Karpas-422 (cell line): ENCODE measurements at places on chromosomes 12 and 14. TPM values are rescaled to one million over a fixed set of nuclear protein-coding genes. Genes with fewer than 3 reads are reported as not detected.
A peak's percentile ranks its signal among the peaks of the same experiment; 100 is the strongest.

Gene GPATCH2L
- total RNA-seq = 71.8 TPM in 2 replicates

DNA sequence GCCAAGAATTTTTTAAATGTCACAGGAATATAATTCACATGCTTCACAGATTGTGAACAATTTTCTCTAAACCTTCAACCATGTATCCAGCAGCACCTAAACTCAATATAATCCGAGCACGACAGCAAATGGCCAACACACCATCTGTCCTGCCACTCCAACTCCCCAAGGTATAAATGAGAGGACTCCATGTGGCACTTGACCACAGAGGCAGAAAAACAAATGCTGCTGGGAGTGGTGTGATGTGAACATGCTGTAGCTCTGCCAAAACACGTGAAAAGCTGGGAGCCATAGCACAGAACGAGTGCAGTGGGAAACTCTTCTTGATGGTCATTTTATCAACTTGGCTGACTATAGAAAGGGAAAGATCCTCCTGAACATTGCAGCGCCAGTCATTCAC lies 70.9 kb downstream of the LLPH start:
- no peak overlapping the region for H3K4me3 ChIP-seq
- H3K27ac ChIP-seq = no peak overlapping the region
- no peak for DNase-seq
- no peaks in the 10 kb centered on the region for H3K36me3 ChIP-seq
- H3K27me3 ChIP-seq = no peaks in the 10 kb centered on the region
- no peaks in the 10 kb centered on the region for H3K4me1 ChIP-seq

- H3K27ac ChIP-seq = no peak overlapping the region
- no peaks in the 10 kb centered on the region for H3K27me3 ChIP-seq
- H3K36me3 ChIP-seq = no peaks in the 10 kb centered on the region
- H3K4me3 ChIP-seq = no peak overlapping the region
- H3K4me1 ChIP-seq = no peaks in the 10 kb centered on the region
Measured at GRCh38 chr12:65263777-65264176, 14.7 kb upstream of the MSRB3 start.

GRCh38 chr14:54794796-54795195 lies 107.8 kb downstream of the GCH1 start:
- H3K36me3 ChIP-seq = peaks cover 56% of the 10 kb centered on the region
- H3K27ac ChIP-seq = peak overlapping the region; percentile 60
- H3K27me3 ChIP-seq = no peaks in the 10 kb centered on the region
- peaks cover 66% of the 10 kb centered on the region for H3K4me1 ChIP-seq
- DNase-seq = no peak

DNA sequence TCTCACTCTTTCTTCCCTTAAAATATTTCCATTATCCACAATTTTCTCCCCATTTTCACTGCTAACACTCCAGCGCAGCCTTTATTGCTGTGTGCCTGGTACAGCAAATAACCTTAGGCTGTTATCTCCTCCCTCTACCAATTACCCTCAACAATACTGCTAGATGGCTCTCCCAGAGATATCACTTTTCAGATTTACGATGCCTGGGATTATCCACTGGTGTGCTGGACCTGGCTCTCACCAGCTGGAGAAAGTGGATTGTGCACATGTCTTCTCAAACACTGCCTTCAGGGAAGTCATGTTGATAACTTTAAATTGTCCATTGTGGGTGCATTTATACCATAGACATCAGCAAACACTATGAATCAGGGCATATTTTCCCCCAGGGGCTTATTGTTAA lies 101.9 kb upstream of the ADAMTS20 start:
- H3K4me3 ChIP-seq = no peak overlapping the region
- H3K27me3 ChIP-seq = 0 out of 2 replicates have a peak, but pooled peaks cover 4% of the 10 kb centered on the region
- H3K27ac ChIP-seq = no peak overlapping the region
- no peaks in the 10 kb centered on the region for H3K36me3 ChIP-seq

GRCh38 chr12:93825931-93826555 lies 148.9 kb downstream of the CRADD start:
- no peak overlapping the region for H3K4me3 ChIP-seq
- no peak for DNase-seq
- H3K4me1 ChIP-seq = peaks cover 50% of the 10 kb centered on the region

Gene MORN3
- total RNA-seq = 0.25 and 1.6 TPM in 2 replicates

Gene MYF5
- total RNA-seq = not detected in 2 replicates

Gene SERPINA10
- not detected in 2 replicates for total RNA-seq

DNA sequence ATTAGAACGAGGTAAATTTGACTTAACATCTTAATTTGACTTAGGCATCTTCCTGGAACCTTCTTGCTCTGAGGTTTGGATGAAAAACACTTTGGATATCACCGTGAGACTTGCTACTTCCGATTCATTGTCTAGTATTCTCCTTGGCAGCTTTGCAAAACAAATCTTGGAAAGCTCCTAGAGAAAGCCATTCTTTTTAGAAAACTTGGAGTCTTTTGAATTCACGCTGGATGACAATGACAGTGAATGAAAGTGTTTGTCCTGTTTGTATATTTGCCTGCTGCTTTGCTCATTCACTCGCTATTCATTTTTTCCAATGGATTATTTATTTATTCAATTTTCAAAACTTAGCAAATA lies 222.1 kb upstream of the HMGA2 start:
- H3K4me3 ChIP-seq = no peak overlapping the region
- no peaks in the 10 kb centered on the region for H3K4me1 ChIP-seq
- H3K27me3 ChIP-seq = no peaks in the 10 kb centered on the region
- no peaks in the 10 kb centered on the region for H3K36me3 ChIP-seq
- no peak overlapping the region for H3K27ac ChIP-seq
- DNase-seq = no peak

Gene C1S
- total RNA-seq = 4.7 TPM in 1 of 2 replicates, not detected in the other

GRCh38 chr14:24052656-24053547 lies 1.1 kb downstream of the CARMIL3 start:
- peaks cover 46% of the 10 kb centered on the region for H3K4me1 ChIP-seq
- DNase-seq = no peak
- H3K36me3 ChIP-seq = peaks cover 10% of the 10 kb centered on the region; the same call in 1 of the 2 replicates
- no peaks in the 10 kb centered on the region for H3K27me3 ChIP-seq
- H3K27ac ChIP-seq = no peak overlapping the region
- H3K4me3 ChIP-seq = peak overlapping the region; percentile 79

Gene CLEC4A
- 1.4 TPM in 1 of 2 replicates, not detected in the other for total RNA-seq

GRCh38 chr12:4388662-4389061 lies 9.2 kb upstream of the FGF23 start:
- H3K27me3 ChIP-seq = no peaks in the 10 kb centered on the region
- H3K4me1 ChIP-seq = no peaks in the 10 kb centered on the region
- H3K4me3 ChIP-seq = no peak overlapping the region
- no peak overlapping the region for H3K27ac ChIP-seq

DNA sequence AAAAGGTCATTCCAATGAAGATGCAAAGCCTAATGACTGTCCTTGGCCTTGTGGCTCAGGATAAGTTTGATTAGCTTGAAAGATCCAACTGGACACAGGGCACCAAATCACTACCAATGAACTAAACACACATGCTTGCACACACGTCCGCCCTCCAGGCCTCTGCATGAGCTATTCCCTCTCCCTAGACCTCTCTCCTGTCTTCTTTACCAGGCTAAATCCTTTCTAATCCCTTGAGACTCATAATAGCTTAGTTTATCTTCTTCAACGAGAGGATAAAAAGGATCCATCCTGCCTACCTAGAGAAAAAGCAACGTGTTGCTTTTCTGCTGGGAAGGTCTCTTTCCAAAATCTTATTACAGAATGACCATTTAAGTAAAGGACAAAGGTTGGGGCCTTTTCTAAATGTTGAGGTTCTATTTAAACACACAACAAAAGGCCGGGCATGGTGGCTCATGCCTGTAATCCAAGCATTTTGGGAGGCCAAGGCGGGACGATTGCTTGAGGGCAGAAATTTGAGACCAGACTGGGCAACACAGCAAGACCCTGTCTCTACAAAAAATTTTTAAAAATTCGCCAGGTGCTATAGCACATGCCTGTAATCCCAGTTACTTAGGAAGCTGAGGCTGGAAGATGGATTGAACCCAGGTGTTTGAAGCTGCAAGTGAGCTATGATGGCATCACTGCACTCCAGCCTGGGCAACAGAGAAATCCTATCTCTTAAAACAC lies 22.4 kb downstream of the PXN start:
- no peak for DNase-seq
- no peaks in the 10 kb centered on the region for H3K4me1 ChIP-seq

Gene HSP90AA1
- total RNA-seq = 354 and 505 TPM in 2 replicates

- H3K27ac ChIP-seq = no peak overlapping the region
- H3K4me1 ChIP-seq = peaks cover 7% of the 10 kb centered on the region
- H3K4me3 ChIP-seq = no peak overlapping the region
Measured at GRCh38 chr12:80702889-80703805, 4.3 kb upstream of the MYF6 start.

- H3K27me3 ChIP-seq = no peaks in the 10 kb centered on the region; the same call in 1 of the 2 replicates
- peaks cover 4% of the 10 kb centered on the region; the same call in 1 of the 2 replicates for H3K36me3 ChIP-seq
- no peak for DNase-seq
- no peak overlapping the region for H3K27ac ChIP-seq
Measured at GRCh38 chr12:124648710-124649384, 81.4 kb upstream of the NCOR2 start.

DNA sequence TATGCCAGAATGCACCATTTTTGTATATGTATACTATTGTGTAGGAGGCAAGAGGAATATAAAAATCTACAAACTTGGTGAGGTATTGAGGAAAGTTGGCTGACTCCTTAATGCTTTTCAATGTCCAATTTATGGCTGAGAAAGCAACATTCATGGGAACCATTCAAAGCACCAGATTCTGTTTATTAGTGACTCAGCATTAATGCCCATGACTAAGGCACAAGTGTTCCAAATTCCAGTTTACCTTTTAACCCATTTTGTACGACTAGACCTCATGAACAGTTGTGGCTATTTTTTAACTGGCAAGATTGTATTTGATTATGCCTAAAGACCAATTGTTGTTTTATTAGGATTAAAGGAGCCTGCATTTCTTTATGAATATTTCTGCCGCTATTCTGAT lies 375.4 kb upstream of the ATP2B1 start:
- no peak overlapping the region for H3K4me3 ChIP-seq
- H3K36me3 ChIP-seq = no peaks in the 10 kb centered on the region
- DNase-seq = no peak
- H3K27me3 ChIP-seq = no peaks in the 10 kb centered on the region
- H3K27ac ChIP-seq = no peak overlapping the region

GRCh38 chr14:74514471-74514941 lies 20.9 kb downstream of the ISCA2 start:
- DNase-seq = no peak
- no peak overlapping the region for H3K27ac ChIP-seq
- no peak overlapping the region for H3K4me3 ChIP-seq
- H3K4me1 ChIP-seq = no peaks in the 10 kb centered on the region

GRCh38 chr12:110704750-110705149 lies 15.8 kb upstream of the HVCN1 start:
- no peak overlapping the region for H3K27ac ChIP-seq
- H3K36me3 ChIP-seq = no peaks in the 10 kb centered on the region
- DNase-seq = peak; percentile 55
- H3K4me1 ChIP-seq = 0 out of 2 replicates have a peak, but pooled peaks cover 6% of the 10 kb centered on the region
- H3K27me3 ChIP-seq = no peaks in the 10 kb centered on the region

Gene SART3
- 89.4 and 108 TPM in 2 replicates for total RNA-seq

GRCh38 chr12:88052686-88053085 lies 23.5 kb upstream of the C12orf50 start:
- peaks cover 41% of the 10 kb centered on the region for H3K36me3 ChIP-seq
- no peak overlapping the region for H3K4me3 ChIP-seq
- no peaks in the 10 kb centered on the region for H3K4me1 ChIP-seq
- no peaks in the 10 kb centered on the region for H3K27me3 ChIP-seq
- DNase-seq = peak; percentile 76
- H3K27ac ChIP-seq = no peak overlapping the region

DNA sequence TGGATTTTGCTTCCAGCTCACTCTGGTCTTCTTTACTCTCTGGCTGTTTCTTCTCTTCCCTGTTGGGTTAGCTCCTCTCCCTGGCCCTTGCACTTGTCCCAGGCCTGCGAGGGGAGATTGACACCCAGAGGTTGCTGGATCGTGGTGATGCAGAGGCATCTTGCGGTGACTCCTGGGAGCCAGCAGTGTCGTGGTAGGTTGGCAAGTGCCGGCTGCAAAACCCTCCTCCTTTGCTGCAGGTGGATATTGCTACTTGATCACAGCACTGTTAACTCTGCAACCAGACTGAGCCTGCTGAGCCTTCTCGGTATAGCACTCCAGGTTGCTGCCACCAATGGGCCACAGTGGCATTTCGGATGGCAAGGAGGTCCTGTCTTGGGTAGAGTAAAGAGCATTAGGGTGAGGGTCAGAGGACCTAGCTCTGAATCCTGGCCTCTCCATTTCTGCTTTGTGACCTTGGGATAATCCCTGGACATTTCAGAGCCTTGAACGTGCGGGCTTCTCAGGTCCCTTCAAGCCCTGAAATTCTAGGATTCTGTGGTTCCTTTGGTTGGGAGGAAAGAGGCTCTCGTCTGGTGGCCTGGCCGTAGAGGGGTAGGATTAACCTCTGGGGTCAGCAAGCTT lies 87.4 kb downstream of the TSPAN9 start:
- no peak overlapping the region for H3K27ac ChIP-seq
- no peak overlapping the region for H3K4me3 ChIP-seq

- DNase-seq = no peak
- H3K27me3 ChIP-seq = no peaks in the 10 kb centered on the region
- H3K4me1 ChIP-seq = no peaks in the 10 kb centered on the region
- H3K27ac ChIP-seq = no peak overlapping the region
- no peaks in the 10 kb centered on the region for H3K36me3 ChIP-seq
- H3K4me3 ChIP-seq = no peak overlapping the region
Measured at GRCh38 chr12:106896603-106897002, 59.1 kb upstream of the TMEM263 start.

GRCh38 chr14:92698393-92698792 lies 50.0 kb downstream of the LGMN start:
- H3K27ac ChIP-seq = no peak overlapping the region
- no peak overlapping the region for H3K4me3 ChIP-seq
- H3K4me1 ChIP-seq = no peaks in the 10 kb centered on the region
- H3K27me3 ChIP-seq = no peaks in the 10 kb centered on the region

Gene PMCH
- total RNA-seq = not detected in 2 replicates

GRCh38 chr14:54659365-54659764 lies 92.4 kb downstream of the SAMD4A start:
- H3K27me3 ChIP-seq = no peaks in the 10 kb centered on the region
- no peak overlapping the region for H3K27ac ChIP-seq
- DNase-seq = no peak

Gene FOXA1
- not detected in 2 replicates for total RNA-seq

Gene RAD51B
- total RNA-seq = 84.0 and 107 TPM in 2 replicates

Gene MYL2
- total RNA-seq = not detected in 2 replicates

- H3K27me3 ChIP-seq = no peaks in the 10 kb centered on the region
- H3K4me1 ChIP-seq = peaks cover 43% of the 10 kb centered on the region
- DNase-seq = peak; percentile 82
- no peak overlapping the region for H3K4me3 ChIP-seq
Measured at GRCh38 chr12:109927622-109928021, 27.5 kb downstream of the TCHP start.
